Iris pigment epithelial cell (primary cell): ENCODE measurements at places on chromosomes 11 and 22.

DNA sequence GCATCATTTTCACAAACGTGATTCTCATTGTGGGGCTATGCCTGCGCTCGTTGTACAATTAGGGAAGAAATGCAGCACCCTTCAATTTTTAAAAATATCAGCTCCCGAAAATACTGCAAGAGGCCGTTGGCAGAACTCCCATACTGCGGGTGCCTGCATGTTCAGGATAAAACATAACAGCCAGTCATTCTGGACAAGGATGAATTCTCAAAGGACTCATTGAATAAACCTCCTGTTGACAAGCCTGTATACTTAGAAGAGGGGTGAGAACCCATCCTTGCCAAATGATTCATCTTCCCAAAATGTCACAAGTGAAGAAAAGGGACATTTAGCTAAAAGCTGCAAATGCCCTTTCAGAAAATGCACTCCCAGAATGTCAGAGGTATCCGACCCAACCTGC, 141.9 kb downstream of the CSNK2A3 start:
- DNase-seq, result no peak

- no peak for DNase-seq
Measured at GRCh38 chr11:59759900-59760299, 4.7 kb downstream of the STX3 start.

DNA sequence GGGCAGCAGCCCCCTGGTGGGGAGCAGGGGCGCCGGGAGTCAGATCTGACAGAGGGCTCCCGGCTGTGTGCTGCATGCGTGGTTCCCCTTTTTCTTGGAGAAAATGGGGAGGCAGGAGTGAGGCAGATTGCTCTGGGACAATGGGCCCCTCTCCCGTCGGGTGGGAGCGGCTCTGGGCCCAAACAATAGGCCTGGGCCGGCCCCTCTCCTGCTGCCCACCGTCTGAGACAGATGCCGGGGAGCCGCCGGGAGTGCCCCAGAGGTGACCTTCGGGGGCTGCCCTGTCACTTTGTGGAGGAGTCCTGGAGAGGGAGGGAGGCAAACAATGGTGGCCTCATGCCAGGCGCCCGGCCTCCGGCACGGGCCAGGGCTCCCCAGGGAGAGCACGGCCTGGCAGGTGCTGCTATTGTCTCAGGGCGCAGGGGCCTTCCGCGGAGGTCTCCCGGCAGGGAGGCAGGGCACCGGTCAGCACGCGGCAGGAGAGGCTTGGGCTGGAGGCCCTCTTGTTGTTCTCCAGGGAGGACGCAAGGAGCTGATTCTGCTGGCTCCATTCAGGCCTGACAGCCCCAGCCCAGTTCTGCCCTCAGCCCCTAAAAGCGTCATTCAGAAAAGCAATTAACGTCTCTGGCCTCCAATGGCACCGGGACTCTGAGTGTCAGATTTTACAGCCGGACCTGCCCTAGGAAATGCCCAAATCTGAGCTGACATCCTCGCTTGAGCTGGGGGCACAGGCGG, 44.8 kb downstream of the SMIM38 start:
- DNase-seq, result no peak

GRCh38 chr11:44016131-44016530, 31.6 kb upstream of the ACCSL start:
- peak; percentile 38 for DNase-seq

GRCh38 chr11:72238040-72238450, 5.9 kb downstream of the PHOX2A start:
- DNase-seq, result peak; percentile 74

DNA sequence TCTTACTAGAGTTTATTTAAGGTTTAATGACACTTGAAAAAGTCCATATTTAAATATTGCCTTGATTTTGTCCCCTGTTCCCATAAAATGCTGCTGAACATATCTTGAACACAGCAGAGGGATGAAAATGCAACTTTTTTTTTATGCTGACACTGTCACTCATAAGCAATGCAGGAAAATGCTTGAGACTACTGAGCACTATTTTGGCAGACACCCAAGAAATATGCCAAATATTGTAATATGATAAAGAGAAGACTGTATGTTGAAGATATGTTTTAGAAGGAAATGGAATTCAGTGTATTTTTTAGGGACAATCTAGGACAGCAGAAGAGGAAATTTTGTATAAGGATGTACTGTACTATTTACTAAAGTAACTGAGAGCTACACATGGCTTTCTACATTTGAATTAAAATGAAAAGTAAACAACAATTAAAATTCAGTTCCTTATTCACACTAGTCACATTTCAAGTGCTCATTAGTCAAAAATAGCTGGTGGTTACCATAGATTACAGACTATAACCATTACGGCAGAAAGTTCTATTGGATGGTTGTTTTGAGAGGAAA, 58.6 kb downstream of the LRRC4C start:
- DNase-seq, result no peak

- no peak for DNase-seq
Measured at GRCh38 chr11:133893381-133893780, 48.1 kb upstream of the SPATA19 start.

DNA sequence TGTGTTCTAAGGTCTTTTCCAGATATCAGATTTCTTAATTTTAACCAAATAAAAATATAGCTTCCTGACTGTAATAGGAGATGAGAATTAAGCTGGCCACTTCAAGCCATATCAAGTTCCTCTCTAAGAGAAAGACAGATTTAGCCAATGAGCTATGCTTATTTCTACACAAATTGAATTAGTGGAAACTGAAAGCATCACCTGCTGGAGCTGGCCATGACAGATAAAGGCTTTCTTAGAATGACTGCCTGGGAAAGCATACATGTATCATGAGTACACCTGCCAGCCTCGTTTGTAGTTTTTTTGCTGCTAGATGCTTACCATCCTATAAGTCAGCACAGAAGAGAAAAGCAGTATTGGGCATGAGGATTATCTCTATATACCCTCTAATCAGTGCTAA, 53.5 kb upstream of the DBX1 start:
- DNase-seq, result no peak

DNA sequence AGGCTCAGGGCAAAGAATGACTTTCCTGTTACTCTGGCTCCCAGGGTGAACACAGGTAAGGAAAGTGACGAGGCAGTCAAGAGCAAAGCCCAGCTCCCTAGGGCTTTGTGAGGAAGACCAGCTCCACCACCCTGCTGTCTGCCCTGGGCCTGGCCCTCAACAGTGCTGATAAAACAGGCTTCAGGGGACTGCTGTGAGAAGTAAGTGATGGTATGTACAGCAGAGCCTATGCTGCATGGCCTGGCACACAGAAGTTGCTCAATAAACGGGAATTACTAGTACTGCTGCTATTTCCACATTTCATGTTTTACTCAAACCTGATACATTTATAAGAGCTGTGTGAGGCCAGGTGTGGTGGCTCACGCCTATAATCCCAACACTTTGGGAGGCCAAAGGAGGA, 50.3 kb downstream of the MICAL3 start:
- DNase-seq, result peak; percentile 54

DNA sequence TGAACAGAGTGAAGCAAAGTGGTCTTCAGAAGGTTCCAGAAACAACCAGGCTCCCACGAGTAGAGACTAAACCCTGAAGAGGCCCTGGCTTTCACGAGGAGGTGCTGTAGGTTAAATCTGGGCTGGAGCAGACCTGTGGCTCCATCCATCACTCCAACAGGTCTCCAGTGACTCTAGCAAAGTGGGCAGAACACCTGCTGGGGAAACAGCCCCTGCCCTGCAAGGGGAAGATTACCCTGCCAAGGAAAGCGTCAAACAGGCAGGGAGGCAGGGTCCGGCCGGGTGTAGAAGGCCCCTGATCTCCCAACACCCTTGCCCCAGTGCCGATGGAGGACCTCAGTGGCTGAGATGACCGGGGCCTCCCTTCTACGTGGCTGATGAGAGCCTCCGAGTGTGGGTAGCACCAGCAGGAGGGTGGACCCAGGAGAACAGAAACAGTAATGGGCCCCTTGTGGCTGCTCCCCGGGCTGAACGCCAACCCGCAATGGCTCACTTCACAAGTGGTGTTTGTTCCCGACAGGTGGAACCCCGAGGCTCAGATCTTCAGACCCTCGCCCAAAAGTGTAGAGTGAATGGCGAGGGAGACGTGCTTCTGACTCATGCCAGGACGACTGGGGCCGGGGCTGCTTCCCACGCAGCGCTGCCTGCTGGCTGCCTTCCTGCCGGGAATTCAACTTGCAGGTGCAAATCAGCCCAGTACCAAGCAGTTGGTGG, 112.0 kb downstream of the SHANK2 start:
- DNase-seq, result no peak

DNA sequence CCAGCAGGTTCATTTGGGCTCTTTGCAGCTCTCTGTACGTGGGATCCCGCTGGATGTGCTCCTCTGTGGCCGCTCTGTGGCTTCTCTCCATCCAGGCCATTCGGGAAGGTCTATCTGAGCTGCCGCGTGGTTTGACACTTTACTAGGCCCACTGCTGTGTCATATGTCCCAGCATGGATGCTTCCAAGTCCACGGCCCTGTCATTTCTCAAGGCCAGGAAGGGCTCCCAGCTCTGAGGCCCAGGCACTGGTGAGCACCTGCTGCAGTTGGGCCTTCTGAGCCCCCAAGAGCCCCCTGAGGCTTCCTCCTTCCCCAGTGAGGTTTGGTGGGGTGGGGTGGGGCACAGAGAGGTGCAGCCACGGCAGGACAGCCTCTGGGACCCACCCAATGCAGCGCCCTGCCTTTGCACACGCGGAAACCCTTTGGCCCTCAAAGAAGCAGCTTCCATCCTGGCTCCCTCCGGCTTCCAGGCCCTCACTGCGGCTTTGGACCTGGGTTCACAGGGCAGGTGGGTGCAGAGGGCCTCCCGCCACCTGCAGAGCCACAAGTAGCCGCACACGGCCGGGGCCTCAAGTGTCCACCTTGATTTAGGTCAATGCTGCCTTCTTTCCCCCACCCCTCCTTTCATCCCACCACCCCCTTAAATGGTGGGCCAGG, 44.5 kb upstream of the FGF3 start:
- DNase-seq, result no peak

- no peak for DNase-seq
Measured at GRCh38 chr11:196786-197731, 4.2 kb downstream of the SCGB1C1 start.

- no peak for DNase-seq
Measured at GRCh38 chr11:92257536-92257935, 32.9 kb downstream of the FAT3 start.

GRCh38 chr22:44894321-44894720, 115.5 kb downstream of the PHF21B start:
- no peak for DNase-seq

GRCh38 chr11:110711776-110712658, at the start of gene ARHGAP20:
Gene ARHGAP20, minus strand, starts transcription at chr11:110712437. Its CDS starts 206 bp downstream, at chr11:110712231.
- DNase-seq, result peak; percentile 85

- DNase-seq, result no peak
Measured at GRCh38 chr11:18324381-18324780, 2.0 kb downstream of the GTF2H1 start.

DNA sequence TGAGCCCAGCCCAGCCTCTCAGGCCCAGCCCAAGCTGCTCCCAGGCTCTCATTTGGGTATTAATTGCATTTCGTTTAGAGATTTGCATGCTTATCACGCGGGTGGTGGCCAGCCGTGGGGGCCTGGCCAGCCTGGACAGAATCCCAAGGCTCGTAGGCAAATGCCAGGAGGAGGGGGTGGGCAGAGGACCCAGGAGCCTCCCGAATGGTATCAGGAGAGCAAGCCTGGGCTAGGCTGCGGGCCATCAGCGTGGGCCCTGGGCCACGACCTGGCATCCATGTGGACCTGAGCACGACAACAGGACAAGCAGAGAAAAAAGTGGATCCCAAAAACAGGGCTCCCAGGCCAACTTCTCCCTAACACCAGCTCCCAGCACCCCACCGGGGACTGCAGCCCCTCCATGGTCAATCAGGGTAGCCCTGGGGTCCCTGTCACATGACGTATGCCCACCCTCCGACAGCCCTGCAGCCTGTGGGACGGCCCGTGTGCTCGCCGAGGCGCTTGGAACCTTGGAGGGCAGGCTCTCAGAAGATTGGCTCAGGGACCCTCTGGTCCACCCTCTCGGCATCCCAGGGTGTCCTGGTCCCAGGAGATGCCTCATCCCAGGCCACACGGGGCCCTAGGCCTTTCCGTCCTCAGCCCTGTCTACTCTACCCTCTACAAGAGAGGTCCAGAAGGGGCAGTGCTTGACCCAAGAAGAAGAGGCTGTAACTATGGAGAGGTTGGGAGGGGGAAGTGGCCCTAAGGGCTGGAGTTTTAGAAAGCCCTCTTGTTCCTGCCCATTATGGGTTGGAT, 8.8 kb downstream of the ASCL2 start:
- DNase-seq, result no peak

GRCh38 chr11:57359896-57360690, 20.9 kb downstream of the PRG3 start:
- no peak for DNase-seq

- peak; percentile 69 for DNase-seq
Measured at GRCh38 chr11:134037046-134037908, 31.6 kb upstream of the JAM3 start.

GRCh38 chr11:33713151-33713855, 12.7 kb upstream of the C11orf91 start:
- no peak for DNase-seq

GRCh38 chr22:29112121-29112520, 39.3 kb downstream of the KREMEN1 start:
- no peak for DNase-seq

DNA sequence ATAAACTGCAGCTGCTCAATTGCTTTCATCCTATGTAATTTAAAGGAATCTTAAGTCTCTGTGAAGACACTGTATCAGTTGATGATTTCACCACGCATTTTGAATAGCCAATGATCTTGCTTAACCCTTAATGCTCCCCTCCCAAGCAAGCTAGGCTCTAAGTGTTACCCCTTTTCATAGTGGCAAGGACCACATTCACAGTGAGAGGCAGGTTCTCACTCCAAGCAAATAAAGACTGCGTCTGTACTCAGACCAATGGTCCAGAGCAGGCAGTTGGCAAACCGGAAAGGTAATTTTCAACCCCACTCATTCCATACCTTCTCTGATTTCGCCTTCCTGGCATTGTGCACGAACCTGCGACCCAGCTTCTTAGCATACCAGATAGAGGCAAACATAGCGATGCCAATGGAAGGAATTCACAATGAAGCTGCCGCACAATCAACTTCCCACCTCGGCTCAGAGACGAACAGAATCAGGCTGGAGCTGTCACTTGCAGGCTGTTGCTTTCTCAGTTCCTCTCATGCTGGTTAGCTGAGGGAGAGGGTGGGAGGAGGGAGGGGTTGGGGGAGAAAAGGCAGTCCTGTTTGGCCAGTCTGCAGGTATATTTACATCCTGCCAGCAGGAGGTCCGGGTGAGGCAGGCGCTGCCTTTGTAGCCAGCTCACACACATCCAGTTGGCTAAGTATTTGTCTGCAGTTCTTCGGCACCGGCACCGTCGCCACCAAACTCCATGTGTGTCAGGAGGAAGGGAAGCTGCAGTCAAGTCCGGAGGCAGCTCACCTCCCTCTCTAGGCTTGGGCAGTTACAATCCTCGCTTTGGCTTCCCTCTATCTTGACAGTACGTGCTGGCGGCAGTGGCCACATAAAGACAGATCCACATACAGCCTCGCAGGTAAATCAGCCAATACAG, 1151.2 kb upstream of the CCDC90B start:
- no peak for DNase-seq

- DNase-seq, result no peak
Measured at GRCh38 chr11:130840679-130841078, 75.6 kb downstream of the SNX19 start.
